ENCODE measurements at places on chromosomes 4 and X.

DNA sequence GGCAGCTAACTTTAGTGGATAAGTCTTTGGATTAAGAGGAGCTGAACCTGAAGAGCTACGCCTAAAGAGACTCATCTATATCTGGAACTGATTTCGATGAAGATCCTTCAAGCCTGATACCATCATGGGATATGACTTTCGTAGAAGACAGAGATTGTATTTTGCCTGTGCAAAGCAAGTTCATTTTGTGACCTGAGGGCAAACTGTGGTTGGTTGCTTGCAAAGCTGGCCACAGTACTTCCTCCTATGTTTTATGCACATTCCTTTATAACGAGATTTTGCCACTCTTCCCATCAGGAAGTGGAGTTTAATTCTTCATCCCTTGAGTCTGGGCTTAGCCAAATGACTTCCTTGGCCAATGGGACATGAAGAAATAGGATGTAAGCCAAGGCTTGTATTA is 519.3 kb upstream of the NR3C2 start:
- no peak for DNase-seq

DNA sequence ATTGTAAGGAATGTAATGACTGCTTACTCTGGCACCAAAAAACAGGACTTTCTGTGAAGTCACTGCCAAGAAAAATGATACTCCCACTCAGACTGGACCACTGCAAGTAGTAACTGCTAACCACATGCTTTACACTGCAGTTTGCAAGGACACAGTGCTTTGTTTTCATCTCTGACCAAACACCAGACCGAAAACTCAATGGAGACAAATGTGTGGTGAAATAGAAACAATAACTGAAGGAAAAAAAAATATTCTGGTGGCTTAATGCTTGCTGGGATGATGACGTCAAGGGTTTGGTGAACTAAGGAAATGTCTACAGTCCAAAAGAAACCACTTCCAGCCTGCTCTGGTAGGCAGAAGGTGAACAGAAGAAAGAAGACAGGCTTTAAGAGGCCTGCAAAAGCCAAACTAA is 13.2 kb downstream of the GPC4 start:
- no peak for DNase-seq

- no peak for DNase-seq
Observed at GRCh38 chr4:77433418-77433733, 172.2 kb upstream of the CXCL13 start.

DNA sequence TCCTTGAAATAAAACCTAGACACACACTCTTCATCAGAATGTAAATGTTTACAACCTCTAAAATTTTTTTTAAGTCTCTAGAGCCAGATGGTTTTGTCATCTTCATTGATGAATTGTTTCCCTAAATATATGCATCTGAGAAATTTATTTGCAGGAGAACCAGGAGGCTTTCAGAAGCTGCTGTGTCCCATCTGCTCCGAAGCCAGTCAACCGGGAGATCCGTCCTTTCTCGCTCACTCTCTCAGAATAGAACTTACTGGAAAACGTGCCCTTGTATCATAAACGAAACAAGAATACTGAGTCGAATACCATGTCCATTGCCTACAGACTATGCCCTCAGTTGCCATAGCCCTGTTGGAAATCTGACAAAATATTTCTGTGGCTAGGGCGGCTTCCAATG is 103.5 kb downstream of the SLC34A2 start:
- no peak for DNase-seq

GRCh38 chr4:5609306-5610007 is 98.9 kb downstream of the EVC2 start:
- no peak for DNase-seq

DNA sequence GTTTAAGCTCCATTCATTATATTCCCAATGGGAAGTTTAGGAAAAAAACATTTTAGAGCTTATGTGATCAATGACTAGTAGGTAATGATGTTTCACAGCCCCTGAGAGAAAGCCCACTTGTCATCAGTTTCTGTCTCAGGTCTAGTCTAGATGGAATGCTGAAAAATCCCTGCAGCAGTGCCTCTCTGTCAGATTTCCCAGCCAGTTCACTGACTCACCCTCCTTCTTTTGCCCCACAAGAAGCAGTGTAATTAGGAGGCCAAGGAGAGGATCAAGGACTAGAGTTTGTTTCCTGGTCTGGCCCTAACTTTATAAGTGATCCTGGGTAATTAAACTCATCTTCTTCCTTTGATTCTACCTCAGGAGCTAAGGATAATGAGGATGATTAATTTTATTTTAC is 118.7 kb upstream of the ANXA3 start:
- DNase-seq: no peak

DNA sequence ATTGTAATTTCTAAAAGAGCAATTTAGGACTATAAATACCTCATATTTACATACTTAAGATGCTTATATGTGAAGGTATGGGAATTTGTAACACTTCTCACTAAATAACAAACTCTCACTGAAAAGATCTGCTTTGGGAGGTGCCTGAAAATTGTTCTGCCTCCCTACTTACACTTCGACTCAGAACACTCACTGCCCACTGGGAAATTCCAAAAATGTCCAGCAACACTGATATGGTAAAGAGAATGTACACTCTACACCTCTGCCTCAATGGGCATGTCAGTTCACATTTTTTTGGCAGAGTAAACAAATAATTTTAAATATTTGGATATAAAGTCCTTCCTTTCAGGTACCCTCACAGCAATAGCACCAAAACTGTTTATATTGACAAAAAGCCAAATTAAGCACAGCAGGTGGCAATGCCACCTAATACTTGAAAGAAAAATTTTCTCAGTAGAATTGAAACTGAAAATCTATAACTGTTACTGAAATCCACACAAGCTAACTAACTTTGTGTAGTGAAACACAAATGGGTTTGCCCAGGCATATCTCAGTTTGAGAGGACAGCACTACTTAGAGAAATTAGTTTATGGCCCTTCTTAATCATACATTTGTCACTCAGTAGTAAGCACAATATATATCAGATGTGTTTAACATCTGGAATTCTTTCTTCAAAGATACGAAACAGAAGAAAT is 67.1 kb downstream of the PRDM5 start:
- DNase-seq: no peak
